ENCODE measurements at places on chromosomes 2 and 18.

DNA sequence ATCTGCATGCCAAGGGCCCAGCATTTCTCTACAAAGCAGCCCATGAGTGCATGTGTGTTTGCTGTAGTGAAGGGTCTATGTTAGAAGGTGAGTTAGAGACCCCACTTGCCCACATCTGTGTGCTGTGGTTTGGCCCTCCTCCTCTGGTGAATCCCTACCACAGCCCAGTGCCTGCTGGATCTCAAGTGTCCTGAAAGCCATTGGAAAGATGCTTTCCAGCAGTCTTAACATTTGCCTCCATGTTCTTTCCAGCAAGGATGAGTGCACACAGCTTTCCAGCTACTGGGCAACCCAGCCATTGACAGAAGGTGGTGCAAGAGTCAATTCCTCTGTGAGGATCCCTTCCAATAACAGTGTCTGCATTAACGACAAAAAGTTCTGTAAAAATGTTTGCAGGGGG, 13.6 kb downstream of the CRIM1 start:
- no peak for DNase-seq

GRCh38 chr2:96260387-96261260, 5.2 kb downstream of the TMEM127 start:
- no peak for DNase-seq

- no peak for DNase-seq
Observed at GRCh38 chr2:82790206-82791021, 1668.7 kb downstream of the SUCLG1 start.

DNA sequence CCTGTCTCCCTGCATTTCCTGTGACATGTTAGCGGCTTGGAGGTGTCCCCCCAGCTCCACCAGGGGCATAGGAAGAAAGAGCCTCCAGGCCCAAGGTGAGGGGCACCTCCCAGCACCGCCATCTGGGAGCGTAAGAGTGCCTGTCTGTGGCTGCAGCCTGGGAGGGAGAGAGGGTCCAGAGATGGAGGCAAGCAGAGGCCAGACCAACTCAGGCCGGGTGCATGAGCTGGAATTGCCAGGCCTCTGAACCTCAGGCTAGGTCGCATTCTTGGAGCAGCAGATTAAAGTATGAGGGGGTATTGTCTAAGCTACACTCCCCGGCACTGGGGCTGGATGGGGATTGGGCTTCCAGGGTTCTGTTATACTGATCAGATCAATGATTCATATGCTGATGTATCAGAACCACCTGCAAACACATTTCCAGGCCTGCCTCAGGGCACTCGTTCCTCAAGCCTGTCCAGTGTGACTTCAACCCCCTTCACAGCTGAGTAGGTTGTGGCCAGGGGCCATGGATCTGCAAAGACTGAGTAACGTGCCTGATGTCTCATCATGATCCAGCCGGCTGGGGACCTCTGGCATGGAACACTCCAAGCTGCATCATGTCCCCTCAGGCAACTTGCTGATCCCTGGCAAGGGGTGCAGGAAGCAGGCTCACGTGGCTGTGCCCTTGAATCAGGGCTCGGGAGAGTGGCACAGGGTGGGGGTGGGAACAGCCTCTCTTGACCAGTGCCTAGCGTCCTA, 73.2 kb downstream of the HS1BP3 start:
- DNase-seq, result no peak

DNA sequence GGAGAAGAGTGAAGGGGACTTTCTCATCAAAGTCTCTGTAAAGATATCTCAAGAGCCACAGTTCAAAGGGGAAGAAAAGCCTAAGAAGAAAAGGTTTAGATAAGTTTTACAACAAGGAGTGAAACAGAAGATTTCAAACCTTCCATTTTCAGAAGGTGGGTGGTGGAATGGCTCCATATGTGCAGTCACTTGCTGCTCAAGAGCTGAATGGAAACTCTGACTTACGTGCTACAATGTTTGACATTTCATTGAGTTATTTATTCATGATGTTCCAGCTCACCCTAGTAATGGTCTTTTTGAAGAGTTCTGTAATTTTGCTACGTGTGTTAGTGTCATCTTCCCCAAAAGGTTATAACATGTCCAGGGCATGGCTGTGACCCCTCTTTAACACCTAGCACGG, 21.7 kb downstream of the LCT start:
- no peak for DNase-seq

- DNase-seq, result no peak
Observed at GRCh38 chr18:941331-941730, 36.7 kb downstream of the ADCYAP1 start.

- DNase-seq, result no peak
Observed at GRCh38 chr2:44186810-44187209, 18.1 kb downstream of the PPM1B start.

- no peak for DNase-seq
Observed at GRCh38 chr2:136377423-136378382, 259.8 kb upstream of the CXCR4 start.
